ENCODE measurements at places on chromosomes 12 and 14. TPM values are rescaled to one million over a fixed set of nuclear protein-coding genes. Genes with fewer than 3 reads are reported as not detected.

Gene NFE2
- 1.5 TPM for total RNA-seq

Gene SLC25A21
- 7.1 TPM for total RNA-seq

DNA sequence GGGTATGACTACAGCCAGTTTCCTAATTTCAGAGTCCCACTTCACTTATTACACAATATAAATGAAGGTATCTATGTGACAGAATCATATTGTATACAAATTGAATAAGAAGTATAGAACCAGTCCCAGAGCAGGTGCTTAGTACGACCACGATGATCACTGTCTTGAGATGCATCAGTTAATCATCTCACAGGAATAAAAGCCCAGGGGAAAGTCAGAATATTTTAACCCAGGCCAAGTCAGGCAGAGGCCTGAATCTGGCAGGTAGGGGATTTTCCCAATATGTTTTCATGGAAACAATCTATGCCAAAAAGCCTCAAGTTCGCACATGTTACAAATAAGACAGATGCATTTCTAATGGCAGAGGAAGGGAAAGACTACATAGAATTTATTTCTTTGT is 758.4 kb downstream of the BCL11B start:
- no peaks in the 10 kb centered on the region for H3K36me3 ChIP-seq
- no peak for DNase-seq
- H3K4me1 ChIP-seq = no peaks in the 10 kb centered on the region
- H3K27me3 ChIP-seq = no peaks in the 10 kb centered on the region
- no peak overlapping the region for H3K27ac ChIP-seq

DNA sequence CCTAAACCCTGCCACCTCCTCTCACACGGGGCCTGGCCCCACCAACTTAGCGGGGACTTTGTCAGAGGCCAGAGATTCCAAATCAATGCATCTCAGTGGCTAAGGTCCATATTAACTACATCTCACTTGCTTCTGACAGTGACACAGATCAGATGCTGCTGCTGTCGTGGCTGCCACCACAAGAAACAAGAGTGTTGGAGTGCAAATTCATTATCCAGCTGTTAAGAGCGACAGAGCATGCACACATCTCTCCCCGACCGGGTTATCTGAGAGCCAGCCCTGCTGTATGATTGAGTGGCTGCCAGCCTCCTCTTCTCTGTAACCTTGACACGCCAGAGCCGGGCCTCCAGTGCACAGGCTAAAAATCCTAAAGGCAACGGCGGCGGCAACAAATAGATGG is 40.2 kb downstream of the SPRING1 start:
- H3K27me3 ChIP-seq = no peaks in the 10 kb centered on the region
- no peak for DNase-seq
- H3K4me3 ChIP-seq = no peak overlapping the region

Gene GARIN6
- not detected for total RNA-seq

GRCh38 chr12:1099158-1099557 is 108.1 kb downstream of the ERC1 start:
- no peak overlapping the region for H3K4me3 ChIP-seq
- no peaks in the 10 kb centered on the region for H3K4me1 ChIP-seq
- 0 out of 2 replicates have a peak, but pooled peaks cover 3% of the 10 kb centered on the region for H3K36me3 ChIP-seq
- H3K27me3 ChIP-seq = no peaks in the 10 kb centered on the region
- no peak for DNase-seq

- H3K4me1 ChIP-seq = peaks cover 3% of the 10 kb centered on the region
- H3K4me3 ChIP-seq = no peak overlapping the region
- no peaks in the 10 kb centered on the region for H3K36me3 ChIP-seq
- H3K27ac ChIP-seq = no peak overlapping the region
- no peaks in the 10 kb centered on the region for H3K27me3 ChIP-seq
Measured at GRCh38 chr14:70696026-70696425, 54.3 kb downstream of the TTC9 start.

Gene KRT82
- not detected for total RNA-seq

GRCh38 chr12:25069224-25069623 is 120.3 kb upstream of the BCAT1 start:
- no peak for DNase-seq
- no peaks in the 10 kb centered on the region for H3K4me1 ChIP-seq
- H3K27me3 ChIP-seq = no peaks in the 10 kb centered on the region
- H3K36me3 ChIP-seq = no peaks in the 10 kb centered on the region
- no peak overlapping the region for H3K4me3 ChIP-seq
- H3K27ac ChIP-seq = no peak overlapping the region

GRCh38 chr12:122395319-122395718 is 27.1 kb downstream of the CLIP1 start:
- no peaks in the 10 kb centered on the region for H3K4me1 ChIP-seq
- no peak overlapping the region for H3K4me3 ChIP-seq
- no peak overlapping the region for H3K27ac ChIP-seq
- no peaks in the 10 kb centered on the region for H3K36me3 ChIP-seq
- no peaks in the 10 kb centered on the region for H3K27me3 ChIP-seq

Gene ESPL1
- total RNA-seq = 43.2 TPM

Gene OTUB2
- total RNA-seq = 3.6 TPM

Gene KRT79
- not detected for total RNA-seq

Gene KIF21A
- 17.4 TPM for total RNA-seq

DNA sequence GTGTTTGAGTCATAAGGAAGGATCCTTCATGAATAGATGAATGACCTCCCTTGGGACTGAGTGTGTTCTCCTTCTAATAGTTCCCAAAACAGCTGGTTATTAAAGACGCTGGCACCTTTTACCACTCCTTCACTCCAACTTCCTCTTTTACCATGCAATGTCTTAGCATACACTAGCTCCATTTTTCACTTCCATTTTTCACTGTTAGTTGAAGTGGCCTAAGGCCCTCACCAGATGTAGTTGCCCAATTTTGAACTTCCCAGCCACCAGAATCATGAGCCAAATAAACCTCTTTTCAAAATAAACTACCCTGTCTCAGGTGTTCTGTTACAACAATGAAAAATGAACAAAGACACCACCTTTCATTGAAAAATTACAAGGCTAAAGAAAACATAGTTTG is 64.7 kb downstream of the GPR65 start:
- H3K27me3 ChIP-seq = no peaks in the 10 kb centered on the region
- H3K4me3 ChIP-seq = no peak overlapping the region
- DNase-seq = no peak

Gene ZNF891
- 2.1 TPM for total RNA-seq

Gene EFS
- 32.1 TPM for total RNA-seq

GRCh38 chr14:103772078-103772712 is 56.6 kb downstream of the ZFYVE21 start:
- H3K27me3 ChIP-seq = no peaks in the 10 kb centered on the region
- no peaks in the 10 kb centered on the region for H3K36me3 ChIP-seq
- H3K4me3 ChIP-seq = no peak overlapping the region
- DNase-seq = no peak
- H3K27ac ChIP-seq = no peak overlapping the region

DNA sequence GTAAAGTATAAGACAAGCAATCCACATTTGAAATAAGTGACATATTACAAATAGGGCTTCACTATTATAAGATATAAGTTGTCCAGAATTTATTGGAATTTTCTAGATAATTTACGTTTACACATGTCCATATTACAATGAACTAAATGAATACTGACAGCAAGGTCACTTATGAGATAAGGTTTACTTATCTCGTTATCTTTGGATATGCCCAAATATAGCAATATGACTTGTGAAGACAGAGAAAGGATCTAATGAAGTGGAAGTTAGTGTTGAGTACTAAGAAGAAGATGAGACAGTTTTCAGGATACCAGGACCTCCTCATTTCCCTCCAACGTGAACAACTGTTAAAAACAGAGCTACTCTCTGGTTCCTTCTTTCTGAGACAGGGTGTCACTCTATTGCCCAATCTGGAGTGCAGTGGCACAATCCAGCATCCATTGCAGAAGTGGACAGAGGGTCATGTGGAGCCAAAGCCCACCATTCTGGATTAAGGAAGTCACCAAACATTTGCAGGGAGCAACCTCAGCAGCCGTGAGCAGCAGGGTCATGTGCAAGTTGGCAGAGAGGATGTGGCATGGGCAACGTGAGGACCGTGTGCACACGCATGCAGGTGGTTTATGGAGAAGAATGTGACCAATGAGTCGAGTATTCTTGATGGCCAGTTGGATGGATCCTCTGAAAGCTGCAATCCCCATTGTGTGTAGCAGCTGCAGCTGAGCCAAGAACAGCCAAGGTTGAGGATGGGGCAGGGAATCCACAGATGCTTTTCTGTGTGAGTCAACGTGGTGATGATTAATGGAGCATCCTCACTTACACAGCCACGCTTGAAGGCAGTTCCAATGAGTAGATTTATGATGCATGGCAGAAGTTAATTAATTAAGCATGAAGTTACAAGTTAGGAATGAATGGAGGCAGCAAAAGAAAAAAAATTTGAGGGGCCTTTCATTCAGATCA is 111.0 kb downstream of the BICD1 start:
- no peak for DNase-seq
- H3K27ac ChIP-seq = no peak overlapping the region
- H3K27me3 ChIP-seq = no peaks in the 10 kb centered on the region
- no peaks in the 10 kb centered on the region for H3K4me1 ChIP-seq

Gene TAS2R20
- 1.3 TPM for total RNA-seq

- no peak overlapping the region for H3K27ac ChIP-seq
- DNase-seq = no peak
- H3K36me3 ChIP-seq = peaks cover 6% of the 10 kb centered on the region
- H3K4me1 ChIP-seq = peaks cover 9% of the 10 kb centered on the region
- no peak overlapping the region for H3K4me3 ChIP-seq
Measured at GRCh38 chr12:54266852-54267251, 13.1 kb downstream of the CBX5 start.

Gene SYNDIG1L
- 0.22 TPM for total RNA-seq

GRCh38 chr12:22255097-22255496 is 79.4 kb downstream of the ST8SIA1 start:
- peaks cover 4% of the 10 kb centered on the region for H3K4me1 ChIP-seq
- H3K36me3 ChIP-seq = no peaks in the 10 kb centered on the region
- no peaks in the 10 kb centered on the region for H3K27me3 ChIP-seq

Gene FLVCR2
- 6.1 TPM for total RNA-seq

Gene CHFR
- 51.9 TPM for total RNA-seq

DNA sequence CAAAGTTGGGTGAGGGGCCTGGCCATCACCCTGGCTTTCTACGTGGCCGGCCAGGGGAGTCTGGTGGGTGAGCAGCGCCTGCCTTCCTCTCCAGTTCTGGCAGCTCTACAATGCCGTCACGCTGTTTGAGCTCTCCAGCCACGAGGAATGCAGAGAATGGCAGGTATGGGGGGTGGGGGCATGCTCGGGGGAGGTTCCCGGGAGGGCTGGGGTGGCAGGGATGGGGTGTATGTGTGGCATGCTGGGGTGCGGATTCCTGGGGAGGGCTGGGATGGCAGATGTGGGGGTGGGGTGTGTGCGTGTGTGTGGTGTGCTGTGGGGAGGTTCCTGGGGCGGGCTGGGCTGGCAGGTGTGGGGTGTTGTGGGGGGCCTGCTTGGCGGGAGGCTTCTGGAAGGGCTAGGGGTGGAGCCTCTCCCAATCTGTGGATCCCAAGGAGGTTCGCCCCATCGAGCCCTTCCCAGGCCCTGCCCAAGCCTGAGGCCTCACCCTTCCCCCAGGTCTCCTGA is 18.5 kb downstream of the RHOF start:
- peaks cover 3% of the 10 kb centered on the region for H3K36me3 ChIP-seq
- no peaks in the 10 kb centered on the region for H3K4me1 ChIP-seq
- no peaks in the 10 kb centered on the region for H3K27me3 ChIP-seq
- no peak for DNase-seq
- no peak overlapping the region for H3K27ac ChIP-seq
- H3K4me3 ChIP-seq = peak overlapping the region; percentile 50

Gene SLC15A5
- not detected for total RNA-seq

All from H9 (cell line).